Daoy (cell line): ENCODE measurements at places on chromosomes 13 and 19. TPM values are rescaled to one million over a fixed set of nuclear protein-coding genes. Genes with fewer than 3 reads are reported as not detected.

Gene JSRP1
- total RNA-seq: 1.6 TPM in 1 of 2 replicates, not detected in the other

Gene TMEM238
- 3.3 and 3.9 TPM in 2 replicates for total RNA-seq

Gene FRY
- 0.27 and 0.74 TPM in 2 replicates for total RNA-seq

Gene VSTM2B
- total RNA-seq: not detected in 2 replicates

Gene ANGPTL8
- not detected in 2 replicates for total RNA-seq
